ENCODE measurements at places on chromosomes 1 and 21.

DNA sequence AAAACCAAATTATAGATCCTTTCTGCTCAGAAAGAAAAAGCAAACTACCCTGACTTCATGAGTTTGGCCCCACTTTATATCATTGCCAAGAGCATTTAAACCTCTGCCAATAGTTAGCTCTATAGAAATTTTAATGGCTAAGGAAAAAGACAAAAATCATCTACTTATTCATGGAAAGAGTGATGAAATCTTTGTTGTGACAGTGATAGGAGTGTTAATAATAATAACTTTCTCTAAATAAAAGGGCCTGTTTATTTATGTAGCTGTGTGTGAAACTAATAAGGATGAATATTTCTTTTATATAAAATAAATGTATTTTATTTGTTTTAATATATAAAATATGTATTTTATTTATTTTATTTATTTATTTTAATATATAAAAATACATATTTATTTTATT is 6.4 kb downstream of the CHODL start:
- DNase-seq: no peak

GRCh38 chr1:35261412-35262120 is 6.9 kb upstream of the ZMYM4 start:
- DNase-seq: no peak

- no peak for DNase-seq
These were observed 205.8 kb downstream of the PTPRU start for GRCh38 chr1:29441916-29442668.

DNA sequence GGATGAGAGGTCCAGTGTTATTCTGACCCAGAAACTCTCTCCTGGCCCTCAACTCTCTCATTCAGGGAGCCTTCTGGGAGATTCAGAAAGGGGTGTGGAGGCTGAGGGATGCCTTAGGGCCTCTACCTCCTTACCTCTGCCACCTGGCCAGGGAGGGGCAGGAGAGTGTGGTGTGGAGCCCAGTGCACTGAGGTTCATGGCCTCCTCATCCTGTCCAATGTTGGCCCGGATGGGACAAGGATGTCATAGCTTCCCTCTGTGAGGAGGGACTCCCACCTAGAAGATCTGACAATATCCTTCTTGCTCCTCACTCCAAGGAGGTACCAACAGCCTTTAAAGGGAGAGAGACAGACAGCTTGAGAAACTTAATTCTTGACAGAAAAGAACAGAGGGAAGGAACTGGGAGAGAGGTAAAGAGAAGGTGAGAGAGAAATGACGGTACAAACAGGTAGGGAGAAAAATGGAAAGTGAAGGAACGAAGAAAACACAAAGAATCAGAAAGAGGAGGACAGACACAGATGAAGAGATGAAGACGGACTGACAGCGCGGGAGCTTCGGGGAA is 779 bp downstream of the BEND5 start:
- DNase-seq: no peak

All from activated gamma-delta T cell treated with Interleukin-2 at 50 U/mL for 16 hours (primary cell).